ENCODE measurements at places on chromosomes 3 and 15.

DNA sequence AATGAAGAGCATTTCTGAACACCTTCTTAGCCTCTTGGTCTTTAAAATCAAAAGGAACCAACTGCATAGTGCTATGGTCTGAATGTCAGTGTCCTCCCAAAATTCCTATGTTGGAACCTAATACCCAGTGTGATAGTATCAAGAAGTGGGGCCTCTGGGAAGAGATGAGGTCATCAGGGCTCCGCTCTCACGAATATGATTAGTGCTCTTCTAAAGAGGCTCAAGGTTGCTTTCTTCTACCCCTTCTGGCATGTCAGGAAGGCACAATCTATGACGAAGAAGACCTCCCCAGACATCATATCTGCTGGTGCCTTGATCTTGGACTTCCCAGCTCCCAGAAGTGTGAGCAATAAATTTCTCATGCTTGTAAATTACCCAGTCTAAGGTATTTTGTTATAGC, 209.5 kb downstream of the MAGI1 start:
- DNase-seq: no peak

- no peak for DNase-seq
Observed at GRCh38 chr15:29822100-29822683, at the start of gene TJP1. TSS of gene TJP1 (minus strand) at chr15:29822468. CDS start at chr15:29822028, 440 bp downstream.

DNA sequence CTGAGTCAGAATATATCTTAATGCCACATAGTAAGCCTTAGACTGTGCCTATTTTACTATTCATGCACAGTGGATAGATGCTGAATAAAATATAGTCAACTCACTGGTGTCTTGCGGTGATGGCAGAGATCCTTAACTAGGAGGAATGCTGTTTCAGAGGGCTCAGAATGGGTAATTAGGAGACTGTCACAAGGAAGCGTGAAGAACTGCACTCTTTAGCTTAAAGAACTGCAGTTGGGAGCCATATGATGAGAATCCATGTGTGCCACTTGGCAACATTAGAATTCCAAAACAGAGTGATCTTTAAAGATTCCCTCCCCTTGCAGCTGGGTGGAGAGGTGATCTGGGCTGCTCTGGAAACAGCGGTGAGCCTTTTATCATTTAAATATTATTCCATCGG, 357.6 kb downstream of the MCTP2 start:
- no peak for DNase-seq

DNA sequence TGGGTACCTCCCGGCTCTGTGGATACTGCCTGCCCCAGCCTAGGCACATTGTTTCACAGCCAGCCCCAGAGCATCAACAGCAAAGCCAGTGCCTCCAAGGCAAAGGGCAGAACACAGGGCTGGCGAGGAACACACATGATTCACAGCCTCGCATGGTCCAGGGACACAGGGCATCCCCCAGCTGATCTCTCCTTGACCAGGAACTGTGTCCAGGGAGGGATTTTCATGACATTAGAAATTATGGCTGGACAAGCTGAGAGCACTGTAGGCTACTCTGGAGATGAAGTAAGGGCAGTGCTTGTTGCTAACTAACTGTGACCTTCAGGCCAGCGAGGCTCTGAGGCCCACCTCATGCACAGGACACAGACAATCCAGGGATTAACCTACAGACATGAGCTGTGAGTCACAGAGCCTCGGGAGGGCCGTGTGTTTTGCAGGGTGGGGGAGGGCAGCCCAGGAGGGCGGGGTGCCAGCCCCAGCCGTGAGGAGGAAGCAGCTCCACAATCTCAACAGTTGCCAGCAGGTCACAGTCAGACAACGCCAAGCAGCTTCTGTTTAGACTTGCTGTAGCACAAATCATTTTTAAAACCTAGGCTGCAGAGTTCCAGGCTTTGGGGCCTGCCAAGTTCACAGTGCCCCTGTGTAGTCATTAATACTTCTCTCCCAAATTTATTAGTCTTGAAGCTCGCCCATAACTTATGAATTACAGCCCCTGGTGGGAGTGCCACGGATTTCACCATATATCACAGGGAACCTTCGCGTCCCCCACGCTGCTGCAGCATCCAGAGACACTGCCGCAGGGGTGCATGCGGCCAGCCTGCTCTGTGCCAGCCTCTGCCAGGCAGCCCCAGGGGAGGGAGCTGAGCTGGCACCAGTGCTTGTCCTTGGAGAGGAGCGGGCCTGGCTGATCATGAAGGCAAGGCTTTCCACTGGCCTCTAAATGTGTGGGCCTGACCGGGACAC, 114.7 kb downstream of the ETFA start:
- DNase-seq: no peak

DNA sequence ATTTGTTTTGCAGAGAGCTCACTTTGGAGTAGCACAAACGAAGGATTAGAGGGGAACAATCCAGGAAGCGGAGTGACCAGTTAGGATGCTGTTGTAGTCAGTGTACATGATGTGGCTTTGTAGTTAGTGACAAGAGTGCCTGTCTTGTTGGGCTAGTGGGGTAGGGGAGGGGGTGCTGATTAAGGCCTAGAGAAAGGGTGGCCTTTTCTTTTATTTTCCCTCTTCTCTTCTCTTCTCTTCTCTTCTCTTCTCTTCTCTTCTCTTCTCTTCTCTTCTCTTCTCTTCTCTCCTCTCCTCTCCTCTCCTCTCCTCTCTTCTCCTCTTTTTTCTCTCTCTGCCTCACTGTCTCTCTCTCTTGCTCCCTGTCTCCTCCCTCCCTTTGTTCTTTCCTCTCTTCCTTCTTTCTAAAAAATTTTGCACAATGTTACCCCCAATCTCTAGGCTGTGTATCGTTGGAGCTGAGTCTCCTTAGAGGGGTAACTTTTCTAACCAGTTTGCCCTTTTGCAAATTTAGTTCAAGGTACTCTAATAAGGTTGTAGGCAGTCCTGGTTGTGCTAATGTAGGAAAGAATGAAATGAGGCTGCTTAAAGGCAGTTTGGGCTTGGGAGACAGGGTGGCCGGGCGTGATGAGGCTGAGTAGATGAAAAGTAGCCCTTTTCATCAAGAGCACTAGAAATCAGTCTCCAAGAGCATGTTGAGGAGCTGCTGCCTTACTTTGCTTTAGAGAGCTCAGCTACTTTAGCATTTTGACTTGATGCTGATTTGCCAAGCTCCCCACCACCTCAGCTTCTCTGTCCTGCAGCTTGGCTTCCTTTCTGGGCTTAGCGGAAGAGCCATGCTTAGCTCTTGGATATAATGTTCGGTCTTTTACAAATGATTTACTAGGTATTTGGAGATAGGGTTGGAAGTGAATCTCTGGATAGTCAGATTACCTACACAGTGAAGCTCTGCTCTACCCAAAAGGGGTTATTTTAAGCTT, 58.6 kb downstream of the SV2B start:
- DNase-seq: no peak

DNA sequence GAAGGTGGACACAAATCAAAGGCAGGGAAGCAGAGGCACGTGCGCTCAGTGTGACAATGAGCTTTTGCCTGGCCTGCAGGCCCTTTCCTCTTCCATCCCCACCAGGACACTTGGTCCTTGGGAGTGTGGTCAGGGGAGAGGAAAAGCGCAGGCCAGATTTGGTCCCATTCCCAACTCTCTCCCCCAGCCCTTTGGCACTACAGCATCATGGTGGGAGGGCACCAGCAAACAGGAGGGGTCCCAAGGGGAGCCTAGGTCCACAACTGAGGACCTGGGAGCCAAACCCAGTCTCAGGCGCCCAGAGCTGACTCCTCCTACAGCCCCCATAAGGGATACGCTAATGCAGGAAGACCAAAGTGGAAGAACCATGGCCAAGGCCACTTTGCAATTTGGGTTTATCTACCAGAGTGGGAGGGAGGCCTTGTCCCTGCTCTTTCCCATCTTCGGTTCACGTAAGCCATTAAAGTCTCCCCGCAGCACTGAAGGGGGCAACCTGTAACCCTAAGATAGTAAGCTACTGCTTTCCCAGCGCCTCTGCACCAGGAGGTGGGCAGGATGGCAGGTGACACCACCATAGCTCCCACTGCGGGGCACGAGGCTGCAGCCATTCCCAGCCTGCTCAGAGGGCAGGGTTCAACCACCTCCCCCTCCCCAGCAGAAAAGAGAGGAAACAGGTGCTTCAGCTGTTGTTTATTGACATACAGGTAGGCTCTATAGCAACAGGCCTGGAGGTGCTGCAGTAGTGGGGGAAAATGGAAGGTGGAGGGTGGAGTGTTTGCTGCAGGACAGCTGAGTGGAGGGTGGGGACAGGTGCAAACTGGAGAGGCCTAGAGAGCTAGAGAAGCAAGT, 993 bp upstream of the GRAMD2A start:
- peak; percentile 65 for DNase-seq

DNA sequence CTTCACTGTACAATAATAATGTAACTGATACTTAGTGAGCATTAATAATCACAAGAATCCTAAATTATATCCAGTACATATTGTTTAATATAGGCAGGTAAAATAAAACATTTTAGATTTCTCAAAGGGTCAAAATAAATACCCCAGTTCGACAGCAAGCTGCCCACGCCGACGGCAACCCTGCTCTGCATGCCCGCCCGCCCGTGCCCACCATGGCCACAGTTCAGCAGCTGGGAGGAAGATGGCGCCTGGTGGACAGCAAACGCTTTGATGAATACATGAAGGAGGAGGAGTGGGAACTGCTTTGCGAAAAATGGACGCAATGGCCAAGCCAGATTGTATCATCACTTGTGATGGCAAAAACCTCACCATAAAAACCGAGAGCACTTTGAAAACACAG, 22.9 kb downstream of the BTBD1 start:
- no peak for DNase-seq

DNA sequence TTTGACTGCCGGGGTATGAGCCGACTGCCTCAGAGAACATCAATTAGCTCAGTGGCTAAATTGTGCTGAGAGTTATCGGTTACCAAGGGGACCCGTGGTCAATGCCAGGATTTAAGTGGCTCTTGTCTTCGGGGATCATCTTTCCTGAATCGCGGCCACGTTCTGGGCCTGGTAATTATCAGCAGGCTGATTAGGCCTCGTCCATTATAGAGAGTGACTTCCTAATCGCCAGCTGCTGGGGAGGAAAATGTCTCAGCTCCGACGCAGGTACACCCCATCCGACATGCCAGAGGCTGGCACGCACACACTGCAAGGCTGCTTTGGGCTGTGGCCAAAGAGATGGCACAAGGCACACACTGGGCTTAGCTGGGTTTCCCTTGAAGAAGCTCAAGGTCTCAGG, 10.6 kb downstream of the TRH start:
- DNase-seq: no peak

GRCh38 chr3:140018556-140018955, 83.6 kb downstream of the CLSTN2 start:
- DNase-seq: no peak

Data from mesenteric fat pad (tissue), 1 donor.